T1000 (cell line): ENCODE measurements at places on chromosomes 7 and 10.

GRCh38 chr10:93437946-93438612, 44.1 kb downstream of the MYOF start:
- DNase-seq = no peak

DNA sequence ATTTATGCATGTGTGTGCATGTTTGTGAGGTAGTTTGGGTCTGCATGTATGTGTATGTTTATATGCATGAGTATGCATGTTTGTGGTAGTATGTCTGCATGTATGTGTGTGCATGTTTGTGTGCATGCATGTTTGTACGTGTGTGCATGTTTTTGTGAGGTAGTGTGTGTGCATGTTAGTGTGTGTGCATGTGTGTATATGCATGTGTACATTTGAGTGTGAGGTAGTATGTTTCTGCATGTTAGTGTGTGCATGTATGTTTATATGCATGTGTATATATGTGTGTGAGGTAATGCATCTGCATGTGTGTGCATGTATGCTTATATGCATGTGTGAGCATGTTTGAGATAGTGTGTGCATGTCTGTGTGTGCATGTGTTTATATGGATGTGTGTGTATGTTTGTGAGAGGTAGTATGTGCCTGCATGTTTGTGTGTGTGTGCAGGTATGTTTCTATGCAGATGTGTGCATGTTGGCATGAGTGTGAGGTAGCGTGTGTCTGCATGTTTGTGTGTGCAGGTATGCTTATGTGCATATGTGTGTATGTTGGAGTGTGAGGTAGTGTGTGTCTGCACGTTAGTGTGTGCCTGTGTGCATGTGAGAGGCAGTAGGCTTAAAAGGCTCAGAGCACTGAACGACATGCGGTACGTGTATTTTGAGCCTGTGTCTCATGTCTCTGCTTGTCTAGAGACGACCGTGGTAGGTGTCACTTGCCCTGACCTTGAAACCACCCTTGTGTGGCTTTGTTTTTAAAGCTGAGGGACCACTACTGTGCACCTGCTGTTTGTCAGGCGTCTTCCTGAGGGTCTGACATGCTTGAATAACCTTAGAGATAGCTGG, 43.7 kb downstream of the PFKP start:
- no peak for DNase-seq

DNA sequence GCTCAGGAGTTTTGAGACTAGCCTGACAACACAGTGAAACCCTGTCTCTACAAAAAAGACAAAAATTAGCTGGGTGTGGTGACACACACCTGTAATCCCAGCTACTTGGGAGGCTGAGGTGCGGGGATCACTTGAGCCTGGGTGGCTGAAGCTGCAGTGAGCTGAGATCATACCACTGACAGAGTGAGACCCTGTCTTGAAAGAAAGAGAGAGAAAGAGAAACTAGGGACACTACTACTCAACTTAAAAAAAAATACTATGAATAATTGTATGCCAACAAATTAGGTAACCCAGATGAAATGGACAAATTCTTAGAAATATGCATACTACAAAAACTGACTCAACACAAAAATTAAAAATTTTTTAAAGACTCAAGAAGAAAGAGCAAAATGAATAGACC, 28.5 kb downstream of the SMURF1 start:
- no peak for DNase-seq

- no peak for DNase-seq
These were observed 41.7 kb downstream of the ARL4A start for GRCh38 chr7:12729112-12729511.

DNA sequence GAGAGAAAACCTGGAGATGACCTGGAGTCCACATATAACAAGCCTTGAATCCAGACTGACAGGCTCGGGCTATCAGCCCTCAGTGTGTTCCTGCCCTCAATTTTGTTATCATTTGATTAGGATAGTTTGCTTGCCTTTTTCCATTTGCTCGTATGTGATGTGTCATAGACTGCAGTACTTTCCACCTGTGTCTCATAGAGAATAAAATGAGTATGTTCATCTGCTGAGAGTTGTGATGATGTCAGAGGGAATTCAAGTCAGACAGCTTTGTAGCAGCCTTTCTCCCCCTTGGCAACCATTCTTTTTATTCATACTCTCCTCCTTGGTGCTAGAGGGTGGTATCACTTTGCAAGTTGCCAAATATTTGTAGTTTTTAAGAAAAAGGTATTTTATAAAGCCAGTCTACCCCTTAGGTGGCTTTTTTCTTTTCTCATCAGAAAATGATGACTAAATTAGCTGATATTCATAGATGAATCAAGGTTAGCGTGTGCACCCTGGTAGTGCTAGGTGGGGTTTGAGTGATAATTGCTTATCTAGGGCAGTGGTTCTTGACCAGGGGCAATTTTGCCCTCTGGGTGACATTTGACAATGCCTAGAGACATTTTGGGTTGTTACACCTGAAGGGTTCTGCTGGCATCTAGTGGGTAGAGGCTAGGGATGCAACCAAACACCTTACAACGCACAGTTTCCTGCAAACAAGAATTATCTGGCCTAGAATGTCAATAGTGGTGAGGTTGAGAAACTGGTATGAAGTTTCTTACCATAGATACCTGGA, 5.4 kb downstream of the SGPL1 start:
- DNase-seq = no peak

DNA sequence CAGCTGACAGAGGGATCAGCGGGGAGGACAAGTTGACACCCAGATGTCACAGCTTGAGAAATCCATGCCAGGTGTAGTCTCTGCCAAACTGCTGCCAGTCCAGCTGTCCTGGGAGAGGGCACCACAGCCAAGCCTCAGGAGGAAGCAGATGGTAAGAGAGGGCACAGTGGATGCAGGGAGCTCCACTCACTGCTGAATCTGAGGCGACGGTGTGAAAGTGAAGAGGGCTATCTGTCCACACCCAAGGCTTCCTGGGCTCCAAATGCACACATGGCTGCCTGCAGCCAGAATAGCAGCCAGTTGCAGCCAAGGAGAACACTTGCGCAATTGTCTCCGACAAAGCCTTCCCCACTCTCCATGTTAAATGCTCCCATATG, 502.4 kb downstream of the GRID1 start:
- no peak for DNase-seq

DNA sequence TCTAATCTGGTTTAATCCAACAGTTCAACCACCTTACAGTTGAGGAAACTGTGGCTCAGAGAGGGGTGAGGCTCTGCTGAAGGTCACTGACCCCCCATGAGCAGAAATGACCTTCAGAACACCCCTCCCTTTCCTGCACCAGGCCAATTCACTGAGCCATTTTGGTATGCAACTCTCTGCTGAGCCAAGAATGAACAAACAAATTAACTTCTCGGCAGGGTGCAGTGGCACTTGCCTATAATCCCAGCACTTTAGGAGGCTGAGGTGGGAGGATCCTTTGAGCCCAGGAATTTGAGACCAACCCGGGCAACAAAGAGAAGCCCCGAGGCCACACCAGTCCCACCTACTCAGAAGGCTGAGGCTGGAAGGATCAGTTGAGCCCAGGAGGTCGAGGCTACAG, 29.8 kb downstream of the PDGFA start:
- no peak for DNase-seq

GRCh38 chr10:25556457-25556856, 377.6 kb upstream of the MYO3A start:
- DNase-seq = peak; percentile 13
